ENCODE measurements at places on chromosomes 7 and 10. TPM values are rescaled to one million over a fixed set of nuclear protein-coding genes. Genes with fewer than 3 reads are reported as not detected.

The CRTAC1 gene
- not detected for polyA plus RNA-seq

The CALY gene
- not detected for polyA plus RNA-seq

The PCBD1 gene
- polyA plus RNA-seq: 43.5 TPM

The C10orf95 gene
- polyA plus RNA-seq: not detected

The ADCYAP1R1 gene
- not detected for polyA plus RNA-seq

The SFTPA2 gene
- not detected for polyA plus RNA-seq

The TEX47 gene
- polyA plus RNA-seq: not detected

The RAPGEF5 gene
- polyA plus RNA-seq: 0.12 TPM

The UTF1 gene
- not detected for polyA plus RNA-seq

The C10orf53 gene
- not detected for polyA plus RNA-seq

The NXPH1 gene
- not detected for polyA plus RNA-seq

The PCLO gene
- 0.10 TPM for polyA plus RNA-seq

The TMEM184A gene
- polyA plus RNA-seq: 0.05 TPM

The INSIG1 gene
- polyA plus RNA-seq: 170 TPM

The CFAP70 gene
- polyA plus RNA-seq: 0.18 TPM

The GNGT1 gene
- not detected for polyA plus RNA-seq

The MORN4 gene
- 11.0 TPM for polyA plus RNA-seq

All from fibroblast of lung (primary cell).